LHCN-M2 (cell line): ENCODE measurements at places on chromosomes 5 and 9. TPM values are rescaled to one million over a fixed set of nuclear protein-coding genes. Genes with fewer than 3 reads are reported as not detected.
A peak's percentile ranks its signal among the peaks of the same experiment; 100 is the strongest.

DNA sequence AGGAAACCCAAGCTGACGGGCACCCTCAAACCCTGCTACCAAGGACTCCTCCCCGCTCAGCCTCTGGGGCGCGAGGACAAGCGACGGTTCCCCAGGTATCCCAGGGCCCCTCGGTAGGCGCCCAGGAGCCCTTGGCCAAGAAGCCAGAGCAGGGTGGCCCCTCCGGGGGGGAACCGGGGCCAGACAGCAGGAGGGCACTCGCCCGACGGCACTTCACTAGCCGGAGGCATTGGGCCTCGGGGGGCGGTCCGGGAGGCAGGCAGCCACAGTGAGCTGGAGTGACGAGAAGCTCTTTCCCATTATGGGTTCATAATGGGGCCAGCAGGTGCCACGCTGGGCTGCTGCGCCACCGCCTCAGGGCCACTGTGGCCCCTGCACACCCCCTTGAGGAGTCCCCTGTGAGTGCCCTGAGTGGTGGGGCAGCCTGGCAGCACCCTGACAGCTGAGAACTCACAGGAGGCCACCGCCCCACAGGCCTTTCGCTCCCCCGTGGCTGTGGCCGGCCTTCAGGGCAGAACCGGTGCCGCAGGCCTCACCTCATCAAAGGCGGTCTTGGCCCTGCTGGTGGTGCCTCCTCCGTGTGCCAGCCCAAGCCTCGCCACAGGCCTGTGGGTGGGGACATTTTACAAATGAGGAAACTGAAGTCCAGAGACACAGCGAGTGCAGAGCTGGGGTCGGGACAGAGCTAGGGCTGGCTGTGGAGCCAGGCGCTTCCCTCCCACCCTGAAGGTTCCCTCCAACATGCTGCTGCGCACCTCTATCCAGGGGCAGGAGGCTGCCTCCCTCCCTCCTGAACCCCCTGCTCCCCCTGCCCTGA is 68.7 kb downstream of the PSMB7 start:
- DNase-seq: no peak

The CCDC180 gene
- not detected in 2 replicates for total RNA-seq

GRCh38 chr9:20987521-20987920 is 43.9 kb downstream of the HACD4 start:
- DNase-seq: no peak

The LCN1 gene
- total RNA-seq: not detected in 2 replicates

GRCh38 chr5:123610209-123610608 is 98.2 kb downstream of the CSNK1G3 start:
- peak; percentile 32 for DNase-seq

DNA sequence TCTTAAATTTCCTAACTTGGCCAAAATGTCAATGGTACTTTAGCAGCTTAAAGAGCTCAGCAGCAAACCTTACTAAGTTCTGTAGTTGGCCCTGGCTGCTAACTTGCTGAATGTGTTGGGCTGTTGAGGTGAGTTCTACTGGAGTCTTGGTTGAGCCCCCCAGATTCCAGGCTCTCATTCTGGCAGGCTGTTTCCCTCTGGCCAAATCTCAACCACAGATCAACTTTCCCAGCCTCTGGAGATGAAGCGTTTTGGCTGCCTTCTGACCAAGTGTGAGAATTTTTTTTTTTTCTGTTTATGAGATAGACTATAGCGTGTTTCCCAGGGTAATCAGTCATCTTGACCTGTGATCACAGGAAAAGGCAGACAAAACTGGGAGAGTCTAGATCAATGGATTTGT is 343.7 kb downstream of the EBF1 start:
- DNase-seq: peak; percentile 11

DNA sequence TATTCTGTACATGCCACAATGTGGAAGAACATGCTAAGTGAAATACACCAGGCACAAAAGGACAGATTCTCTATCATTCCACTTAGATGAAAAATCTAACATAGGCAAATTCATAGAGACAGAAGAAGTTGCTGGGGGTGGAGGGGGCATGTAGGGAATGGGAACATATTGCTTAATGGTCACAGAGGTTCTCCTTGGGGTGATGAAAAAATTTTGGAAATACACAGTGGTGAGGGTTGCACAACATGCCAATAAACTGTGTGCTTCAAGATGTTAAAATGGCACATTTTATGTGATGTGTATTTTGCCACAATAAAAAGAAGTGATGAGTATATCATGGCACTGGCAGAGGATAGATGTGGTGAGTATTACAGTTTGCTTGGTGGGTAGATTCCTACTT is 111.9 kb downstream of the SUSD1 start:
- DNase-seq: peak; percentile 40

GRCh38 chr5:15577132-15577531 is 77.2 kb downstream of the FBXL7 start:
- no peak for DNase-seq

- DNase-seq: no peak
These were observed 1.0 kb upstream of the DPYSL3 start for GRCh38 chr5:147510885-147511284.

The SGCD gene
- total RNA-seq: 18.9 and 22.4 TPM in 2 replicates

DNA sequence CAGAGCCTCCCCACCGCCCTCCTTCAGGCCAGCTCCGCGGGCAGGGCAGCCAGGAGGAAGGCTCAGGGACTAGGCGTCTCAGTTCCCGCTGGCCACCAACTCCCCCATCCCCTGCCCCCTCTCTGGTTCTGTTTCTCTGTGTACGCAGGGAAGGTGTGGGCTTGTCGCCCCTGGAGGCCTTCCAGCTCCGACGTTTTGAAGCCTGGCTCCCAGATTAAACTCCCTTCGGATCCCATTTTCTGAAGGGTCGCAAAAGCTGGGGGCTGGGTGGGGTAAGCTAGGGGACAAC is 346 bp downstream of the ATOX1 start:
- DNase-seq: no peak

The HSD17B3 gene
- not detected in 2 replicates for total RNA-seq

DNA sequence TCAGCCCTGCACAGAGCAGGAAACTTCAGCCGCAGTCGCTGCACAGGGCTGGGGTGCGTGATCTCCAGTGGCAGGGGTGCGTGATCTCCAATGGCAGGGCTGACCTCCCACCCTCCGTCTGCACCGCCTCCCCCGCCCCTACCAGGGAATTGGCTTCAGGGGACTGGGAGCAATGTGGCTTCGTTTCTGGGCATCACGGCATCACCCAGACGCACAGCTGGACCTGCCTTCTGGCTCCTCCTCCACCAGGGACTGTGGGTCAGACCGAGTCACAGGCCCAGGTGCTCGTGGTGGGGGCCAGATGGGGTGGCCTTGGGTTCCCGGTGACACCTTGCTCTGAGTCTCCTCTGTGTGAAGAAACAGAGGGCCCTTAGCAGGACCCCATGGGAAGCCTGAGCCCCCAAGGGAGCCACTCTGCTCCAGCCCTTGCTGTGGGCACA is 51.1 kb downstream of the AHRR start:
- DNase-seq: no peak

DNA sequence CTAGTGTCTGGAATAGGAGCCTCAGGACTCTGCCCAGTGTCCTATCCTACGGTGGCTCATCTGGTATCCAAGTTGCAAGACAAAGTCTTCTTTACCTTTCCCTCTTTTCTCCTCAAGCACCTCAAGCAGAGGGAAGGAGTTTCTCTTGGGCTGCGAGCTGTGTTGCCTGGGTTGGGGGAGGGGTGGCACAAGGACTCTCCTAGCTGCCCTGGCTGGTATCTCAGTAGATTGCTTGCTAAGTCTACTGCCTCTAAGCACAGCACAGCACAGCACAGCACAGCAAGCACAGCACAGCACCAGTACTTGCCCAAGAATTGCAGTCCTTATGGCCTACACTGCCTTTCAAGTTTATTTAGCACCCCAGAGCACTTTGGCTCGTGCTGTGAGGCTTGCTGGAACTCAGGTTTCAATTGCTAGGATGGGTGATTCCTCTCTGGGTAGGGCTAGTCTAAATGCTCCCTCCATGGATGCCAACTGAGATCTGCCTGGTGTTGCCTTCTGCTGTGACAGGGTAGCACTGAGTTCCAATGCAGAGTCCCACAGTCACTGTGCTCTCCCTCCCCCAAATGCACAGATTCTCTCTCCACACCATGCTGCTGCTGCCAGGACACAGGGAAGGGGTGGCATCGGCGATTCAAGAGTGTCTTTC is 213.1 kb upstream of the POU5F2 start:
- DNase-seq: no peak

DNA sequence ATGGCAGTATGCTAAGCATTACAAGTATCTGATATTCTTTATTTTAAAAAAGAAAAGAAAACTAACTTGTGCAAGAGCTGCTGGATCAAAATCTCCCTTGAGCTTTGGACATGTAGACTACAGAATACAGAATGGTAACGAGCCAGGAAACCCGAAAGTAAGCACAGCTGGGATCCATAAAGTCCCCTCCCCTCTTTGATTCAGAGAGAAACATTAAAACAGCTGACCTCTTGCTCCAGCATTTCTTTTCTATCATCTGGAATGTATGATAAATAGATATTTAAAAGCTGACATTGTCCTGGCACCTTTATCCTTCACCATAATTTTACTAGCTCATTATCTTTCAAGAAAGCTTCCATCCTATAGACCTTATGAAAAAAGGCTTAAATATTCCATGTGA is 28.2 kb upstream of the LPAR1 start:
- no peak for DNase-seq
